PC-3 (cell line): ENCODE measurements at places on chromosomes 4 and X.

GRCh38 chrX:10755439-10756334 lies 135.3 kb upstream of the MID1 start:
- no peak overlapping the region for H3K27ac ChIP-seq
- H3K4me3 ChIP-seq, result no peak overlapping the region
- DNase-seq, result no peak
- H3K36me3 ChIP-seq, result no peaks in the 10 kb centered on the region
- H3K4me1 ChIP-seq, result peaks cover 12% of the 10 kb centered on the region
- no peaks in the 10 kb centered on the region for H3K27me3 ChIP-seq

DNA sequence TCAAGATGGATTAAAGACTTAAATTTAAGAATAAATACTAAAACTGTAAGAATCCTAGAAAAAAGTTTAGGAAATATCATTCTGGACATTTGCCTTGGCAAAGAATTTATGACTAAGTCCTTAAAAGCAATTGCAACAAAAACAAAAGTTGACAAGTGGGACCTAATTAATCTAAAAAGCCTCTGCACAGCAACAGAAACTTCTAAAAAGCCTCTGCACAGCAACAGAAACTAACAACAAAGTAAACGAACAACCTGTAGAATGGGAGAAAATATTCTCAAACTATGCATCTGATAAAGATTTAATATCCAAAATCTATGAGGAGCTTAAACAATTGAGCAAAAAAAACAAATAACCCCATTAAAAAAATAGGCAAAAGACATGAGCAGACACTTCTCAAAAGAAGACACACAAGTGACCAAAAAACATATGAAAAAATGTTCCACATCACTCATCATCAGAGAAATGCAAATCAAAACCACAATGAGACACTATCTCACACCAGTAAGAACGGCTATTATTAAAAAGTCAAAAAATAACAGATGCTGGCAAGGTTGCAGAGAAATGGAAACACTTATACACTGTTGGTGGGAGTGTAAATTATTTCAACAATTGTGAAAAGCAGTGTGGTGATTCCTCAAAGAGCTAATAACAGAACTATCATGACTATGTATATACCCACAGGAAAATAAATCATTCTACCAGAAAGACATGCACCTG lies 5.5 kb upstream of the OPRPN start:
- peaks cover 7% of the 10 kb centered on the region; the same call in 1 of the 2 replicates for H3K27me3 ChIP-seq
- no peak for DNase-seq
- no peak overlapping the region for H3K27ac ChIP-seq
- H3K4me3 ChIP-seq, result no peak overlapping the region
- H3K4me1 ChIP-seq, result no peaks in the 10 kb centered on the region

DNA sequence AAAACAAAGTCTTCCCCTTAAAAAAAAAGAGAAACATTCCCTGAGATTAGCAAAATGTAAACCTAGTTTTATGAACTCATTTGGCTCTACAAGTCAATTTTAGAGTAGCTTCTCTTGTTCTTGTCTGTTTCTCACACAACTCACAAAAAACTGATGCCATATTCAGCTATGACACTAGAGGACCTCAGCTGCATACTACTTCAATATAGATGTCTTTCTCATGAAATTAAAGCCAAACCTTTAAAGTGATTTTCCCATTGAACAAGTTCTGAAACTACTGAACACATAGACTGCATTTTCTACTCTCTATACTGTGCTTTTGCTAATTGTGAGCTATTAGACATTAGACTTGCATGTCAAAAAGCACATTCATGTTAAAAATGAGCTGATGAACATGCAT lies 49.8 kb downstream of the TBCK start:
- H3K27ac ChIP-seq, result no peak overlapping the region
- no peaks in the 10 kb centered on the region for H3K36me3 ChIP-seq
- H3K4me3 ChIP-seq, result no peak overlapping the region
- no peaks in the 10 kb centered on the region for H3K27me3 ChIP-seq
- no peaks in the 10 kb centered on the region for H3K4me1 ChIP-seq

GRCh38 chr4:89404530-89404929 lies 96.9 kb upstream of the GPRIN3 start:
- H3K27me3 ChIP-seq, result peaks cover 10% of the 10 kb centered on the region; the same call in 1 of the 2 replicates
- no peaks in the 10 kb centered on the region for H3K36me3 ChIP-seq
- H3K4me3 ChIP-seq, result no peak overlapping the region
- DNase-seq, result no peak

GRCh38 chr4:2647403-2648158 lies 108.6 kb downstream of the TNIP2 start:
- DNase-seq, result no peak
- no peaks in the 10 kb centered on the region for H3K4me1 ChIP-seq
- 0 out of 2 replicates have a peak, but pooled peaks cover 4% of the 10 kb centered on the region for H3K36me3 ChIP-seq
- no peak overlapping the region for H3K4me3 ChIP-seq
- H3K27me3 ChIP-seq, result no peaks in the 10 kb centered on the region
- H3K27ac ChIP-seq, result no peak overlapping the region

GRCh38 chr4:190014771-190015537 lies 12.1 kb downstream of the FRG2 start:
- no peak overlapping the region for H3K4me3 ChIP-seq
- DNase-seq, result no peak
- no peaks in the 10 kb centered on the region for H3K4me1 ChIP-seq

- H3K36me3 ChIP-seq, result no peaks in the 10 kb centered on the region
- H3K27me3 ChIP-seq, result no peaks in the 10 kb centered on the region
- no peak overlapping the region for H3K27ac ChIP-seq
These were observed 16.4 kb downstream of the INTS6L start for GRCh38 chrX:135536877-135537276.

DNA sequence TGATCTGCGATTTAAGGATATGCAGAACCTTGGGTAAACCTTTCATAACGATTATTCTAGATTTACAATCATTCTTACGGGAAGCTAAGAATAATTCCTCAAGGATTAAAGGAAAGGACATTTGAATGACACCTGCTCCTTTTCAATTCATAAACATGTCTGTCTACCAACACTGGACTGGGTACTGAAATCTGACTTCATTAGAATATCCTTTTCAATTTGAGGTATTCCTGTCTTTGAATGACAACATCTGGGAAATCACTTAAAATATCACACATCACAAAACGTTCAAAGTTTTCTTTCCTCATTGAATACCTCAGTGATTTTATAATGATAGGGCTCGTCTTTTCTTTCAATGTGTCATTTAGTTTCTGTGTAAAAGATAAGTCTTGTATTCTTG lies 87.7 kb downstream of the CFAP47 start:
- H3K27me3 ChIP-seq, result no peaks in the 10 kb centered on the region
- no peak overlapping the region for H3K27ac ChIP-seq
- no peaks in the 10 kb centered on the region for H3K4me1 ChIP-seq

GRCh38 chr4:83821493-83821892 lies 285.6 kb downstream of the GPAT3 start:
- DNase-seq, result no peak
- H3K36me3 ChIP-seq, result no peaks in the 10 kb centered on the region
- H3K27me3 ChIP-seq, result no peaks in the 10 kb centered on the region
- H3K27ac ChIP-seq, result no peak overlapping the region
- no peaks in the 10 kb centered on the region for H3K4me1 ChIP-seq
- no peak overlapping the region for H3K4me3 ChIP-seq

GRCh38 chr4:89438102-89438831 lies 130.7 kb upstream of the GPRIN3 start:
- no peaks in the 10 kb centered on the region for H3K36me3 ChIP-seq
- peak; percentile 66 for DNase-seq
- no peak overlapping the region for H3K4me3 ChIP-seq
- peaks cover 8% of the 10 kb centered on the region; the same call in 1 of the 2 replicates for H3K27me3 ChIP-seq

GRCh38 chrX:65985922-65986588 lies 53.8 kb downstream of the VSIG4 start:
- no peak overlapping the region for H3K27ac ChIP-seq
- DNase-seq, result peak; percentile 80
- no peaks in the 10 kb centered on the region for H3K27me3 ChIP-seq
- no peaks in the 10 kb centered on the region for H3K36me3 ChIP-seq
- no peak overlapping the region for H3K4me3 ChIP-seq

DNA sequence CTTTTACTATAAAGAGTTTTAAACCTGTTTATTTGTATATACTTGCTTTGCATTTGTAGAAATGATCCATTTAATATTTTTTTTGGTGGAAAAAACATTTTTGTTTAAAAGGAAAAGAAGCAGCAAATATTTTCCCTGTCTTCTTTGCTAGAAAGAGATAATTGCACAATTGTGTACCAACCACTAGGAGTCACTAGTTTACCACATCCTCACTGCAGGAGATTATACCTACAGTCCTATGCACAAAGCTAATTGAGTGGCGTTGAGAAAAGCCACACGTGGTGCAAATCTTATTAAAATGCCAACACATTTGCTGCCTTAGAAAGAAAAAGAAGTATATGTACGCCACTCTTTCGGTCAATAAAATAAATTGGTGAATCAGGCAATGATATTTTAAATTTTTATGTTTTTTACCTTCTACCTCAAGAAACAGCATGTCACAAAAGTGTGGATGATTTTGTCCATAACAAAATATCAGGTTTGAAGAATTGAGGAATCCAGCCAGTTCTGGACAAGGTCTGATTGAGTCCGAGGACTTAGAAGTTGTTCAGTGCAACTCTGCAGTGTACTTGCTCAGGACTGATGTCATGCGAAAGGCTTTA lies 102.9 kb downstream of the GRXCR1 start:
- H3K4me3 ChIP-seq, result no peak overlapping the region
- no peak overlapping the region for H3K27ac ChIP-seq
- H3K36me3 ChIP-seq, result no peaks in the 10 kb centered on the region
- no peaks in the 10 kb centered on the region for H3K27me3 ChIP-seq

DNA sequence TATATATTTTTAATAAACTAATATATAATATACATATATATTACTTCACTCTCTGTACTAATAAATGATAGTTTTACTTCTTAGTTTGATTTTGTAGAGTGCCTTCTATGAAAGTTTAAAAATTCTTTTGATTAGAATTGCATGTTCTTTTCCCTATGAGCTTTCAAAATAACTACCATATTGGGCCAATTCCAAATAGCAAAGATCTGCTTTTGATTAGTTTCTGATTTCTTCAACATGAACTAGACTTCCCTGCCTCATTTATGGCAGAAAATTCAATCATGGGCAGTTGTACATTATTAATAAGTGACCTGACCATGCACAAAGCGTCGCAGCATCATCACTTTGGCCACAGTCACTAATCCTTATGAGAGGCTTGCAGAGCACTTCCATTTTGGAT lies 48.9 kb upstream of the TEX13A start:
- no peaks in the 10 kb centered on the region for H3K27me3 ChIP-seq
- no peak overlapping the region for H3K4me3 ChIP-seq
- no peaks in the 10 kb centered on the region for H3K36me3 ChIP-seq
- peaks cover 14% of the 10 kb centered on the region for H3K4me1 ChIP-seq
- no peak for DNase-seq
- no peak overlapping the region for H3K27ac ChIP-seq

DNA sequence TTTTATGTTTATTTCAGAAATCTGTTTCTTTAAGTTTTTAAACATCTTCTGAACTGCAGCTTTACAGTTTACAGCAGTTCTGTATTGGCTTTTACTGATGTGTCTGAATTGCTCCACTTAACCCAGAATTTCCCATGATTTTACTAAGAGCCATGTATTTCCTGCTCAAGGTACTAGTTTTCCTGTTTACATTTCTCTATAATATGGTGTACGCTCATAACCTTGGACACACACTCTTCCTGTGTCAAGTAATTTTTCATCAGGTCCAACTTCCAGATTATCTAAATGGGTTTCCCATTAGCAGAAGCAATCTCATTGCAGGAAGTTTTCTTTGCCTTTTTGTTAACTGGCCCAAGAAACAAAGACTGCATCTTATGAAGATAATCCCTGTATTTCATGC lies 12.3 kb downstream of the ELF2 start:
- H3K27me3 ChIP-seq, result no peaks in the 10 kb centered on the region
- no peak overlapping the region for H3K27ac ChIP-seq
- DNase-seq, result no peak
- no peak overlapping the region for H3K4me3 ChIP-seq

DNA sequence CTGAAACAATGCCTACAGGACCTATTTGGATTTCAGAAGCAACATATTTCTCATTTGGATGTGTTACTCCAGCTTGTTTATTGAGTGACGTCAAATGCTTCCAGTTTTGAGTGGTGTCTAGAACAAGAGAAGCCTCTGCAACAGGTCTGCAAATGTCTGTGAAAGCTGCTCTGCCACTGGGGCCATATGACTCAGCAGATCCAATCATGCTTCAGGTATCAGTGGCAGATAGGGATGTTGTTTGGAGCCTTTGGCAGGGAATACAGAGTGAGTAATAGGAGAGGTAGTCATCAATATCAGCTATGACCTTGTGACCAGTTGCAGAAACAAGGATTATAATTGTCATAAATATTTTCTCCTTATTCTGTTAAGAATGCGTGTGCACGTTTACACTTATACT lies 141.1 kb upstream of the ZXDA start:
- no peaks in the 10 kb centered on the region for H3K36me3 ChIP-seq
- no peak overlapping the region for H3K27ac ChIP-seq
- no peaks in the 10 kb centered on the region for H3K4me1 ChIP-seq
- no peaks in the 10 kb centered on the region for H3K27me3 ChIP-seq

- H3K27me3 ChIP-seq, result 0 out of 2 replicates have a peak, but pooled peaks cover 4% of the 10 kb centered on the region
- H3K4me3 ChIP-seq, result no peak overlapping the region
- H3K36me3 ChIP-seq, result no peaks in the 10 kb centered on the region
- no peak overlapping the region for H3K27ac ChIP-seq
- peak; percentile 52 for DNase-seq
- H3K4me1 ChIP-seq, result no peaks in the 10 kb centered on the region
These were observed 29.0 kb upstream of the ERVMER34-1 start for GRCh38 chr4:52780206-52780605.

DNA sequence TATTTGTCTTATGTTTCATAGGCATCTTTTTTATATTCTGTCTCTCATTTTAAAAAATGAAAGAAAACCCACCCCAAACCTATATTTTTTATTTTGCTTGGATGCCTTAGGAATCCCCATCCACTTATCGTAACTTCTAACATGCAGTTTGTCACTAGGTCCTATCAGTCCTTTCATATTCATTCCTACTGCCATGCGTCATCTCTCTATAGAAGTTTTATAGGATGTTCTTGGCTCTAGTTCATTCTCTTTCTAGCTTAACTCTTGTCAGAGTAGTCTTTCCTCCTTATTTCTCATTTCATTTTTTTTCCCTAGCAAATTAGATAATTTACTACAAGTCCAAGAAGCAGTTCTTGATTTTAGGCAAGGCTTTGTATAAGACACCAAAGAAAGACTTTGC lies 92.7 kb downstream of the LARP1B start:
- H3K4me1 ChIP-seq, result no peaks in the 10 kb centered on the region; the same call in 1 of the 2 replicates
- no peaks in the 10 kb centered on the region for H3K36me3 ChIP-seq
- H3K4me3 ChIP-seq, result no peak overlapping the region
- no peak overlapping the region for H3K27ac ChIP-seq
- peak; percentile 58 for DNase-seq
- no peaks in the 10 kb centered on the region for H3K27me3 ChIP-seq

GRCh38 chr4:38559374-38559773 lies 104.6 kb upstream of the KLF3 start:
- no peak for DNase-seq
- no peaks in the 10 kb centered on the region for H3K36me3 ChIP-seq
- H3K27ac ChIP-seq, result no peak overlapping the region
- no peak overlapping the region for H3K4me3 ChIP-seq
